ENCODE measurements at places on chromosomes 7 and 10.

DNA sequence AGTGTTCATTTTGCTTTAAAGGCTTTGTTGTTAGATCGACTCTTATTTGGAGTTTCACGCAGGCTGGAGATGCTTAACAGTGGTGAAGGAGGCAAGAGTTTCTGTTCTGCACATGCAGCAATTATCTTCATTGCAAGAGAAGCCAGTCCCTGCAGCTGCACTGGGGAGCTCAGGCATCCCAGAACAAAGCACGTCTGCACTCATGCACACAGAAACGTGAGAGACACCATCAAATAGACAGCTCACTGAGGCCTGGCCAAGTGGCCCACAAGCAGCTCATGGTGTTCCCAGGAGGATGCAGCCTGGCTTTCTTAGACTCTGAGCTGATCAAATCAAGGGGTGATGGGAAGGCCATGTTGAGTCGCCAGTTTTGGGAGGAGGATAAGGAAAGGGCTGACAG lies 246.1 kb downstream of the CREB5 start:
- DNase-seq: no peak

- no peak for DNase-seq
Observed at GRCh38 chr10:100811752-100812750, 66.7 kb downstream of the PAX2 start.

- DNase-seq: no peak
Observed at GRCh38 chr7:22861576-22861975, 38.9 kb upstream of the TOMM7 start.

GRCh38 chr10:128092454-128092853 lies 33.8 kb downstream of the MKI67 start:
- DNase-seq: no peak

DNA sequence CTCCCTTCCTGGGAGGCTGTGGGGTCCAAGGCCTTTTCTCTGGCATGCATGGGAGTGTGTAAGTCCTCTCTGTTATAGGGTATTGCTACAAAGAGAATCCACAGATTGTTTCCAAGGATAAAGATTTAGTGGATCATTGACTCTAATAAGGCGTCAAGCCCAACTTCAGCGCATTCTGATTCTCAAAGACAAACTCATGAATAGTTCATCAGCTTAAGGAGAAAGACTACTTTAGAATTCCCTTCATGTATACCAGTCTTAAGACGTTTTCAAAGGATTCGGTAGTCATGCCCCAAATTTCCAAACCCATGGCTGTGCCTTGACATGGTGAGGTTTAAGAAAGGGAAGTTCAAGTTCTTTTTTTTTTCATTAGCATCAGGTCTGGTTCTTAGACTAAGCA lies 46.6 kb upstream of the ABLIM1 start:
- DNase-seq: no peak

GRCh38 chr10:132170561-132171361 lies 16.0 kb upstream of the DPYSL4 start:
- no peak for DNase-seq

DNA sequence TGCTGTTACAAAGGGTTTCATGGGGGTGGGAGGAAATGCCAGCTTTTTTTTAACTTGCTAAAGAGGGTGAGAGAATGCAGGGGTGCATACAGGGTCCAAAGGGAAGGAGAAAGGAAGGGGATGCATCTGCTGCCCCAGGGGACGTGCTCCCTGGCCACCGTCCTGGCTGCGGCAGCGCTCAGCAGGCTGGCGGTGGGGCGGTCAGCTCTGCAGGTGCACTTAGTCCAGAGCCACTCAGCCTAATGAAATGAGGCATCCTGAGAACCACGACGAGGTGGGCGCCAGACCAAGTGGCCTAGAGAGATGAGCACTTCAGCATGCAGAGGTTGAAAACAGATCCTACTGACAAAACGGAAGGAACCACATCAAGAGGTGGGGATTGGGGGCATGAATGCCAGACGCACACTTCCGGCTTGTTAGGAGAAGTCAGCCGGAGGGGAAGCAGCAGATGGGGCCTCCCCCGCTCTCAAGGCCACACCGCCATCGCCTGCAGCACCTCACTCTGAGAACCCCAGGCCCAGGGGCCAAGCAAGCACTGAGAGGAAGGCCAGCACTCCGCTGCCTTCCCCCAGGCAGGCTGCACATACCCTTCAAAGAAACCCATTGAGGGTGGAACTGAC lies 94.5 kb downstream of the MAD1L1 start:
- peak; percentile 53 for DNase-seq

DNA sequence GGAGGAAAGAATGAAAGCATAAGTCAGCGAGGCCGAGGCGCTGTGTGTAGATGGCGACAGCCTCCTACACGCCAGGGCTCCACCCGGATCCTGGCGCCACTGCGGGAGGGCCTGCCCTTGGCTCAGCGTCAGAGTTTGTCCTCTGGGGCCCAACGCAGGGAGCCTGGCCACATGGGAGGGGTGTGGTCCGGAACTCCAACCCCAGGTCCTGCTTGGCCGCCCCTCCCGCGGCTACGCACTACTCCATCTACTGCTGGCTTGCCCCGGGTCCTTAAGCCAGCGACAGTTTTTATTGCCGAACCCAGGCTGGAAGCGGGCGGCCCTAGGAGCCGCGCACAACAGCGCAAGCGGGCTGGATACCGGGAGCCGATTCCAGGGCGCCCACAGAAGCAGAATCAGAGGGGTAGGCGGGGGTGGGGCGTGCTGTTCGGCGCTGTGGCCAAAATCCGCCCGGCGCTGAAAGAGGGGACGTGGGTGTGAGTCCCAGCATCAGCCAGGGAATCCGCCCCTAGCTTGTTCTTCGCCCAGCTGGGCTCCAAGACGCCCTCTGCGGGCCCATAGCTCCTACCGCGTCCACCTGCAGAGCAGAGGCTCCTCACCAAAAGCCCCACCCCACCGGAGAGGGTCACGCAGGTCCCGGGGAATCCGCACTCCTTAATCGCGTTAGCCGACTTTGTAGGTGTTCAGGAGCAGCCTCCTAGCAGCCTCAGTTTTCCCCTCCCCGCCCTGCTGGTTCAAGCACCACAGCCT lies 4.5 kb downstream of the KAZALD1 start:
- peak; percentile 56 for DNase-seq

GRCh38 chr7:92228742-92229141 lies 17.0 kb downstream of the KRIT1 start:
- DNase-seq: no peak

DNA sequence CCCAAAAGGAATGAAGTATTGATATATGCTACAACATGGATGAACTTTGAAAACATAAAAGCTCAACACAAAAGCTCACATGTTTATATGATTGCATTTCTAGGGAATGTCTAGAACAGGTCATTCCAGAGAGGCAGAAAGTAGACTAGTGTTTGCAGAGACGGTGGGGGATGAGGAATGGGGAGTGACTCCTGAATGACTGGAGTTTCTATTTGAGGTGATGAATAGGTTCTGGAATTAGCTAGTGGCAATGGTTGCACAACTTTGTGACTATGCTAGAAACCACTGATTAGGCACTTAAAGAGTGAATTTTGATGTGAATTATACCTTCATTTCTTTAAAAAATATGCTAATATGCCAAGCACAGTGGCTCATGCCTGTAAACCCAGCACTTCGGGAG lies 6.9 kb downstream of the KPNA7 start:
- DNase-seq: no peak

DNA sequence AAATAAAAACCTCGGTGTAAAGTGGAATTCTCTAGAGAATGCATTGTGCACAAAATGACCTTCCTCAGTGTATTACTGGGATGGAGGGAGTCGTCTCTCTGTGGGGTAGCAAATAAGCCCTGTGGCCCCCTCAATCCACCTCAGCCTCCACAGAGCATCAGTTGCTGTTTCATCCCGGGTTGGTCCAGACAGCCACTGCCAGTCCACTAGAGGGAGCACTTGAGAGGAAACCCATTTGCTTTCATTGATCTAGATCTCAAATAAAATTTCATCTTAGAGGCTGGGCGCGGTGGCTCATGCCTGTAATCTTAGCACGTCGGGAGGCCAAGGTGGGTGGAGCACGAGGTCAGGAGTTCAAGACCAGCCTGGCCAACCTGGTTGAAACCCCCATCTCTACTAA lies 1128.7 kb downstream of the CNTNAP2 start:
- no peak for DNase-seq

DNA sequence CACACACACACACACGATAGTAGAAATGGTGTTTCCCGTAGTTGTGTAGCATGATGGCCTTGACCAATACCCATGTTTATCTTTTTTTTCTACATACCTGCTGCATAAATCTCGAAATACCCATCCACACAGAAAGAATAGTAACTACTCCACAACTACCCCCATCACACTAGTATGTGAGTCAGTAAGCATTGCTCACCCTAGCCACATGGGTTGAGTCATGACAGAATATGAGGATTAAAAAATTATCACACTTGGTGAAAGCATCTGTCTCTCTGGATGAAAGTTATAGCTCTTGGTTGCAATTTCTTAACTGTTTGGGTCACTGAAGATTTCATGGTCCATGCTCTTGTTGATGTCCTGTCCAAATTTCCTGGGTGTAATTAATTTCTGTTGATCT lies 103.4 kb upstream of the MDFIC start:
- no peak for DNase-seq

- no peak for DNase-seq
Observed at GRCh38 chr7:112224186-112224585, 17.7 kb downstream of the ZNF277 start.

GRCh38 chr7:153044981-153045380 lies 285.4 kb downstream of the ACTR3B start:
- DNase-seq: no peak

- DNase-seq: no peak
Observed at GRCh38 chr10:5070648-5071410, 23.4 kb upstream of the AKR1C3 start.

GRCh38 chr10:48594371-48594770 lies 10.5 kb downstream of the ARHGAP22 start:
- DNase-seq: no peak

DNA sequence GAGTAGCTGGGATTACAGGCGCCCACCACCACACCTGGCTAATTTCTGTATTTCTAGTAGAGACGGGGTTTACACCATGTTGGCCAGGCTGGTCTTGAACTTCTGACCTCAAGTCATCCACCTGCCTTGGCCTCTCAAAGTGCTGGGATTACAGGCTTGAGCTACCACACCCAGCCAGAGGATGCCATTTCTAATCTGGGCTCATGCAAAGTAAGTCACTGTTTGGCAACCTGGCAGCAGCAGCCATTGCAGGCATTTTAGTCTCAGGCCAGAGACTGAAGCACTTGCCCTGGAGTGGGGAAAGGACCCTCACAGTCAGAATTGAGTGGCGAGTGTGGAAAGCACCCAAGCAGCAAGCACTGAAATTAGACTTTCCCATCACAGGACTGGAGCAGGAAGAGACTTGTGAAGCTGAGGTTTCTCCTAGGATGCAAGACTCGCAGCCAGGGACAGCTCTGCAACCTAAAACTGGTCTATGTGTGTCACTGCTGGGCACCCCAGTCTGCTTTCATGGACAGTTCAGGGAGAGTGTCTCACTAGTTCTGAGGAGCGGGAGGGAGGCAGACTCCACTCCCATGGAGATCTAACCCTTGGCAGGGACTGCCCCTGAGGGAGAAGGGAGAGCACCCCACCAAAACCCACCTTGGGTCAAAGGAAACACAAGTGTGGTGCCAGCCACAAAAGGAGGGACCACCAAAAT lies 27.6 kb downstream of the SNX13 start:
- no peak for DNase-seq

- peak; percentile 80 for DNase-seq
Observed at GRCh38 chr7:148883266-148884048, 634 bp downstream of the EZH2 start.

DNA sequence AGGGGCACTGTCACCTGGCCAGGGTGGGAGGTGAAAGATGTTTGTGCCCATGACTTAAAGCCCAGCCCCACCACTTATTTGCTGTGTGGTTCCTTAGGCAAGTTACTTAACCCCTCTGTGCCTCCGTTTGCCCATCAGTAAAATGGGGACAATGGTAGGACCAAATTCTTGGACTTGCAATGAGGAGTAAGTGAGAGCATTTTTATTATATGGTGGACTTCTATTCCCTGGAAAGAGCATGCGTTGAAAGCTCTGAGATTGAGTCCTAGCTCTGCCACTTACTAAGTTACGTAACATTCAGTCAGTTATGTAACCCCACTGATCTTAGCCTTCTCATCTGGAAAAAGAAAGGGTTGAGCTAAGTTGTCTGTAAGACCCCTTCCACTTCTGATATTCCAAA lies 18.8 kb downstream of the VSIR start:
- no peak for DNase-seq

- no peak for DNase-seq
Observed at GRCh38 chr10:99930731-99931550, 78.8 kb downstream of the DNMBP start.
